Cerebellar nuclear complex (tissue), 1 donor: ENCODE measurements at places on chromosomes 5 and 9.

DNA sequence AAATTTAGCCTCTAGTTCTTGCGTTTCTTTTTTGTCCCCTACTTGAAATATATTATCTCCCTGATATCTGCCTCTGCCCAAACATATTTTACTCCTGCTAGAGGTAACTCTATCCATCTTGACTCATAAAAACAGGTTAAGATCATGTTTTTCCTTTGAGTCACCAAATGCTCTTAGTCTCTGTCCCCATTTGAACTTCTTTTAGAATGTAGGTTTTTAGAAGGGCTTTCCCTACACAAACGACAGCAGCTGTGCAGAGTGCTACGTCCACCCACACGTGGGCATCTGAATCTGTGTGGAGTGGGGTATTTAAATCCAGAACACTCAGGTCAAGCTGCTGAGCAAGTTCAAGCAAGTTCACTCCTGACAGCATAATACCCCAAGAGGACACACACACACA lies 2.2 kb downstream of the HSD17B3 start:
- DNase-seq: no peak

DNA sequence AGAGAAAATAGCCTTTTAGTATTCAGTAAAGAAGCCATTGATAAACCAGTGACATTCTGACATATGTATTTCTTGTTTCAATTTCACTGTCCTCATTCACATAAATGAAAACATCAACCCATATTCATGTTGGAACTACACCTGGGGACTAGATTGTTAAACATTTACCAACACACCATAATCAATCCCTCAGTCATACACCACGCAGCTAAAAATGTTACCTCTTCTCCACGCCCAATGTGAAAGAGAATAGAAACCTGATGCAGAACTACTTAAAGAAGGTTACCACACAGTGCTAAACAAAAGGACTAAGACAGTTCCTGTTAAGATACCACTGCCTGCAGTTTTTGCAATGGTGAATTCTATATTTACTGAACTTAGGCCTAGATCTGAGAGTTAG lies 518.9 kb downstream of the PRELID2 start:
- DNase-seq: no peak

DNA sequence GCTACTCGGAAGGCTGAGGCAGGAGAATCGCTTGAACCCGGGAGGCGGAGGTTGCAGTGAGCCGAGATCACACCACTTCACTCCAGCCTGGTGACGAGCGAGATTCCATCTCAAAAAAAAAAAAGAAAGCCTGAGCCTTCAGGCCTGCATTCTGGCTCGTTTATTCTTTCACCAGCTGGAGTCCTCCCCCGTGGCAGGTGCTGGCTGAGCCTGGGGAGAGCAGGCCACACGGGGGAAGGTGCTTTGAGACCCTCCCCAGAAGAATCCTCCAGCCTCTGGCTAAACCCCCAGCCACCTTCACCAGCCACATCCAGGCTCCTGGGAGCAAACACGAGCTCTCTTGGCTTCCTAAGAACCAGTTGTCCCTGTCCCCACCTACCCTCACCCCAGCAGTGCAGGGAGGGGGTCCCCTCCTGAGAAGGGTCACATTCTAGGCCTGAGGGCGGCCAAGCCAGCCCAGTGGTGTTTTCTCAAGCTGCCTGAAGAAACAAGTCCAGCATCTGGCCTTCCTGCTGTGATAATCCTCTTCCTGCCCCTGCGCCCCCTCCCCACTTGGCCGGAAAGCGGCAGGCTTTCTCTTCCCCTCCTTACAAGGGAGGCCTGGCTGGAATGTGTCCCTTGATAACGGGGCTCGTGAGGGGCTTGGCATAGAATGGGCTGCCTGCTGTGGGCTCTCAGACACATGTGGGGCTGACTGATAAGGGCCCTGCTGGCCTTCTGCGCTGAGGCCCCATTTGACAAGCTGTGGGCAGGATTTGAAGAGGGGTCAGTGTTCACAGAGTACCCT lies 41.5 kb downstream of the PLPP7 start:
- no peak for DNase-seq

GRCh38 chr9:105059252-105059651 lies 131.3 kb upstream of the ABCA1 start:
- DNase-seq: no peak

GRCh38 chr5:36605241-36605640 lies 1.2 kb upstream of the SLC1A3 start:
- no peak for DNase-seq

- no peak for DNase-seq
Observed at GRCh38 chr9:120925535-120926396, 830 bp downstream of the TRAF1 start.

GRCh38 chr9:21317956-21318923 lies 13.1 kb upstream of the IFNA5 start:
- no peak for DNase-seq

GRCh38 chr5:26719803-26720202 lies 318.6 kb downstream of the CDH9 start:
- DNase-seq: no peak

GRCh38 chr5:133109655-133110483 lies 58.1 kb downstream of the HSPA4 start:
- no peak for DNase-seq

GRCh38 chr9:859251-859650 lies 17.8 kb downstream of the DMRT1 start:
- no peak for DNase-seq

- DNase-seq: no peak
Observed at GRCh38 chr5:145495741-145496140, 339.4 kb downstream of the PRELID2 start.

DNA sequence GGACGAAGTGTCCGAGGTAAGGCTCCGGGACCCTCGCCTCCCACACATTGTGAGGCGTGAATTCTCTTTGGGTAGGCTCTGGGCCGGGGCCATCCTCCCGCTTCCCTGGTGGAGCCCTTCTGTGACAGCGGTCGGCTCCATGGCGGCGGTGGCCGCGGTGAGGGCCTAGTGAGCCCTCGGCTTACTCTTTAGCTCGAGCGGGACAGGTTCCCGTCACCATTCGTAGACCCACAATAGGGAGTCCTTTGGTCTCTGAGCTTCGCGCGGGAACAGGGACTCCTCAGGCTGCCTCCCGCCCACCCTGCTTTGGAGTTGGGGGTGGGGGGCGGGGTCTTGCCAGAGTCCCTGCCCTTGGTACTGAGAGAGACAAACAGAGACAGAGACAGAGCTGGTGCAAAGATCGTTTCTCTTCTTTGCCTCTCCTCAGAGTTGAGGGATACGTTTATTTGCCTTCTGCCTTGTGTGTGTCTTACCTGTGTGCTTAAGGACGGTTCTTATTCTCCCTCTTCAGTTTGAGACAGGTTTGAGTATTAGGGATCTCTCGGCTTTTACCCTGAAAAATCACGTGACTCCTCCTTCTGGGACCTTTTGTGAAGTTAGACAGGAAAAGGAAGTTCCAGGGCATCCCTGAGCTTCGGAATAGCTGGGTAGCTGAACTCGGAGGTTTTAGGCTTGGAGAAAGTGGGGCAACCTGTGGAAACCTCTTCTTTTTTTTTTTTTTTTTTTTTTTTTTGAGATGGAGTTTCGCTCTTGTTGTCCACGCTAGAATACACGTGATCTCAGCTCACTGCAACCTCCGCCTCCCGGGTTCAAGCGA lies 833 bp downstream of the ANKHD1 start:
- no peak for DNase-seq

- DNase-seq: no peak
Observed at GRCh38 chr5:10291692-10292339, 15.9 kb downstream of the CMBL start.

DNA sequence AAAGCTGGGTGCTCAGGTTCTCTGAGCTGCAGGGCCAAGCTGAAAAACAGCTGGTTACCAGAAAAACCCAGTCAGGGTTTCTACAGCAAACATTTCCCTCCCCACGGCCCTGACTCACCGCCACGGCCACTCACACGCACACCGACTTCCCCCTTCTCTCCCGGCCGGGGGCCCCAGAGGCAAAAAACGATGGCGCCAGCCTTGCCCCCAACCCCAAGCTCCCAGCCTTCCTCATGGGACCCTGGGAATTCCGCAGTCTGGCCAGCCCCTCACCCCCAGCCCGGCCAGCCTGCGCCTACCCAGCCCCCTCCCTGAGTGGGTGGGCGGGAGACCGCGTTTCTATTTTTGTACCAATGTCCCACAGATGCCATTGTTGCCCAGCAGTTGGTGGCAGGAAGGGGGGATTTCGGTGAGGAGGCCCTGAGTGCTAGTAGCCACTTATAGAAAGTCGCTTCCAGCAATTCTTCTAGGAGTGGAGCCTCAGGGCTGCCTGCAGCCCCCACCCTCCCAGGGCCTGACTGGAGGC lies 18.4 kb downstream of the ENG start:
- no peak for DNase-seq

GRCh38 chr9:102845827-102846371 lies 149.2 kb upstream of the CYLC2 start:
- DNase-seq: no peak

DNA sequence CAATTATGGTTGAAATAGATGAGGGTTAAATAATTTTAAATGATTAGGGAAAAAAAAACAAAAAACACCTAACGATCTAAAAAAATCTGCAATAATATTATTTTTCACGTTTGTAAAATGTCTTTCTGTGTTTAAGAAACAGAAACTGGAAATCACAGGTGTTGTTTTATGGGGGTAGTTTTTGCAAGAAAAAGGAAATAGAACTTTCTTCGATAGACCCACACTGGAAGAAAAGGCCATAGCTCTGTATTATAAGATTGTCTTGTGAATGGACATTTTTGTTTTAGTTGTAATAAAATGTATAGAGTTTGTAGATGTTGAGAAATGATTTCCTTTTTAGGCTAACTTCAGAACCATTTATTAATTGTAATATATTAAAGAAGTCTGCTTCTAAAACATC lies 5.5 kb downstream of the CSNK1G3 start:
- no peak for DNase-seq

DNA sequence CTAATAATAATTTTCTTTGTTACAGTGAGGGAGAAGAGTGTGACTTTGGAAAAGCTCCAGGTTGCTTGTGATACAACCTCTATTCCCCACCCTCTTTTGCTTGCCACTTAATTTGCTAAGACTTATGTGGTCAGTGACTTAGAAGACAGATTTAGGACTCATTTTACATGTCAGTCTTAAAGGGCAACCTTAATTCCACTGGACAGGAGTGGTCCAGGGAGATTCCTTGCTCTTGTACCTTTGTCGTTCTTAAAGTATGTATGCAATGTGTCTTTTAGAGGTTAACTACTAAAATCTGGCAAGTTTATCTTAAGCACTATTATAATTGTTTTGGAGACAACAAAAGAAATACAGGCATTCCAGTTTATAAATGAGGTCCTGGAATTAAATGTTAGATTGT lies 20.0 kb downstream of the SLC30A5 start:
- DNase-seq: no peak

DNA sequence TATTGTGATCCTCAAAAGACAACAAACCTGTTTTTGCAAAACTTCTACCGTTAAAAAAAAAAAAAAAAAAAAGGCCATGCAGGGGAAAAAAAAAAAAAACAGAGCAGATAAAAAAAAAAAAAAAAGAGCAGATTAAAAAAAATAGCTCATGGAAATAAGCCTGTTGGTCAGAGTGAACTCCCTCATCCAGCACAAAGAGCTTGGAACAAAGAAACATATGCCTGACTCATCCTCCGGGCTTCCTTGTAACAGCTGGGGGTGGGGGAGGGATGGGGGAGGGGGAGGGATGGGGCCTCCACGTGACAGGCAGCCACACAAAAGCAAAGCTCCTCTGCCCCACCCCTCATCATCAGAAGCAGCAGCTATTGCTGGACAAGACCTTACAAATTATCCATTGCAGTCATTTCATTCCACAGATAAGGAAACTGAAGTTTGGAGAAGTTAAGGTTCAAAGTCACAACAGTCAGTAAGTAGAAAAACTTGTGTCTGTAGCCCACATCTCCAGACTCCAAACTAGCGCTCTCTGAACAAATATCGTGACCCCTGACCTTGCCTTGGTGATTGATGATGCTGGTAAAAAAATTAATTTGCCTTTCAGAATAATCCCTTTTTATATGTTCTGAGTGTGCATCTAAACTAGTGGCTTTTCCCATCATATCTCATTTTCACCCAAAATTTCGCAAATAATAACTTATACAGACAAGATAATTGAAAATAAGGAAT lies 38.9 kb downstream of the SLC35D2 start:
- DNase-seq: no peak

DNA sequence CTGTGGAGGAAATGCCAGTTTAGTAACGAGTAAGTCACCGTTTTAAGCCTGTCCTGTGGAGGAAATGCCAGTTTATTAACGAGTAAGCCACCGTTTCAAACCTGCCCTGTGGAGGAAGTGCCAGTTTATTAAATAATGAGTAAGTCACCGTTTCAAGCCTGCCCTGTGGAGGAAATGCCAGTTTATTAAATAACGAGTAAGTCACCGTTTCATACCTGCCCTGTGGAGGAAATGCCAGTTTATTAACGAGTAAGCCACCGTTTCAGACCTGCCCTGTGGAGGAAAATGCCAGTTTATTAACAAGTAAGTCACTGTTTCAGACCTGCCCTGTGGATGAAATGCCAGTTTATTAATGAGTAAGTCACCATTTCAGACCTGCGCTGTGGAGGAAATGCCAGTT lies 18.9 kb upstream of the PDCD6 start:
- no peak for DNase-seq
